DMS53 (cell line): ENCODE measurements at places on chromosomes 5 and 9.

DNA sequence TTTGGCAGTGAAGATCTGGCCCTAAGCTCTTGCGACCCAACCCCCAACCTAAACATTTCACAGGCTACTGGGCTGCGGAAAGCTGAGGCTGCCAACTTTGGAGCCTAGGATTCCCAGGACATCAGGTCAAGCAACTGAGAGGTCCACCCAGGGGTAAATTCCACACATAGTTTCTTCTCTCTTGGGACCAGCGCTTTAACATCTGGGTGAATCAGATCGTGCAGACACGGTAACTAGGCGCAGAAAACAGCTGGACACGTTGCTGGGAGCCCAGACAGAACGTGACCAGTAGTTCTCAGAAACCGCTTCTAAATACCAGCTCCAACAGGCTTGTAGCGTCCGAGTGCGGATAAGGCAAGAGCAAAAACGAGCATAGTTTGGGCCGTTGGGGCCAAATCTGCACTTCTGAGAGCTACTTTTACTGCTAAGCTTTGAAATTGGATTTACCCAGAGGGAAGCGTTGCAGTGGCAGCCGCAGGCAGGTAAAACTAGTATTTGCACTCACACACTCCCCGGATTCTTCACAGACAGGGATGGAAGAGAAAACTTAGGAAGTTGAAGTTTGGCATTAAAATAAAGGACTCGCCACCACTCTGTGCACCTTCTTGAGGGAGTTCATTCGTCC lies 11.8 kb downstream of the ITGA1 start:
- peak; percentile 67 for DNase-seq

- peak; percentile 64 for DNase-seq
Measured at GRCh38 chr5:93280518-93280917, 300.5 kb downstream of the NR2F1-AS1 start.

DNA sequence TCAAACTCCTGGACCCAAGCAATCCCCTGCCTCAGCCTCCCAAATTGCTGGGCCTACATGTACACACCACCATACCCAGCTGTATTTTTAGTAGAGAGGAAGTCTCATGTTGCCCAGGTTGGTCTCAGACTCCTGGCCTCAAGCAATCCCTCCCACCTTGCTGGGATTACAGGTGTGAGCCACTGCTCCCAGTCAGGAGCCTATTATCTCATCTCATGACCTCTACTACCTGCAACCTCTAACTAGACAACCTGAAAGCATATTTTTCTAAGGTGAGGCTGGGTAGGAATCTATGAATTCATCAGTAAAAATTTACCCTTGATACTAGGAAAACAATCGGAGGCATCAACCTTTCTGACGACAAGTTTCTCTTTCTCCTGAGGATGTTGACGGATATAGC lies 10.0 kb downstream of the FAM13B start:
- no peak for DNase-seq

DNA sequence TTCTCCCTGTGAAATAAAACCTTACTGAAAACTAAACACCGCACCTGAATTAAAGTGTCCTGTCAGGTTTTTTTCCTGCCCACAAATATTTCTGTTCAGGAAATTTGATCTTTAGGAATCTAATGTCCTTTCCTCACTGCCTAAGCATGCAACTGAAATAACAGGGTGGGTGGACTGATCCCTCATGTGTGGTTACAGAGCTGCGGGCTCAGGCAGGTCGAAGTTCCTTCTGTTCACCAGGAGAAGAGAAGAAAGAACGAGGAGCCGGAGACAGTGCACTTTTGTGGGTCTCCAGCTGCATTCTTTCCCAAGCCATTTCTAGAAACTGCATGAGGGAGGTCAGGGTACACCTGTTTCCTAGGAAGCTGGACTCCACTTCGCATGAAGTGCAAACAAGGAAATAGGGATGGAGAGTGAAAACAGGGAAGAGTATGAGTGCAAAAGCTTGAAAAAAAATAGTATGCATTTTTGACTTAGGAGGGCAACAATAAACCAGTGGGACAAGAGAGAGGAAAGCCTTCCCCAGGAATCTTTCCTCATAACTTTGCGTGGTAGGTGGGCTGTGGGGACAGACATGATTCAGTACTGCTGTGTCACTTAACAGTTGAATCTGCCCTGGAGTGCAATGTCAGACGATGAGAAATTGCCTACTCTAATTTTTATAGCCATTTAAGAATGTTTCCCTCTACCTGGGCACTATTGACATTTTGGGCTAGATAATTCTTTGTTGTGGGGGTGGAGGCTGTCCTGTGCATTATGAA lies 60.3 kb downstream of the GCNT1 start:
- DNase-seq, result no peak

- no peak for DNase-seq
Measured at GRCh38 chr9:92938025-92938424, 9.3 kb upstream of the FGD3 start.

DNA sequence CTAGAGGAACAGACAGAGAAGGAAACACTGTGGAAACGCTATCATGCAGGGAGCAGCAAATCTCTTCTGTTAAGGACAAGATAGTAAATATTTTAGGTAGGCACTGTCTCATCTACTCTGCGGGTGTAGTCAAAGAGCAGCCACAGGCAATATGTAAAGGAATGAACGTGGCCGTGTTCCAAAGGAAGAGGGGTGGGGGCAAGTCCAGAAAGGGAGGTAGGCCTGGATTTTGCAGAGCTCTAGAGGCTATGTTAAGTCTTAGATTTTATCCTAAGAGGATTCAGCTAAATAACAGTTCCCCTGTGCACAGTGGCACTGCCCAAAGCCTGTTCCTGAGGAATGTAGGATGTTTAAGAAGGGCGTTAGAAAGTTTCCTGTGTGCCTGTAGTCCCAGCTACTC lies 161.6 kb downstream of the ACTL7B start:
- DNase-seq, result no peak

- no peak for DNase-seq
Measured at GRCh38 chr5:44933686-44934085, 124.9 kb downstream of the MRPS30 start.

DNA sequence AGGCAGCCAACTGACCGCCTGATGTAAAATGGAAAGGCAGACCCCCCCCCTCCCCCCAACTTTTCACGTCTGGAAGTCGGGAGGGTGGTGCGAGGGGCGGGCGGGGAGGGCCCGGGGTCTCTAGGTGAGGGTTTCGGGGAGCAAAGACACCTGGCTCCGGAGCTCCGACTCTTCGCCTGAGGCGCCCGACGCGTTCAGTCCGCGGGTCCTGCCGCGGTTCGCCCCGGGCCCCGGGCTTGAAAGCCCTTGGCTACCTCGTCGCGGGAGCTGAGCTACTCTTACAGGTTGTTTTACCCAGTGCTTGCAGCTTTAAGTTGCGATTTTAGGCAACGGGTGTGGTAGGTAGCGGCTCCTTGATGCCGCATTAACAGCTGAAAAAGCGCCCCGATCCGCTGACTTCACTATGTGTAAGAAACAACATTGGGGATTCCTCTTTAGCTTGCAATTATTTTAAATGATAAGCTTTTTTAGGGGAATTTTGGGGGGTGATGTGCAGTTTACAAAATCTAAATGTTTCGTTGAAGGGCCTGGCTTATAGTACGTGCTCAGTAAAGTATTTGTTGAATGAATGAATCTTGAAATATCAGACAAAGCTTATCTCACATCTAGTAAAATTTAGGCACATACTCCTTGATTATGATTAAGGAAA lies 722 bp downstream of the CDC42SE2 start:
- DNase-seq, result peak; percentile 69

DNA sequence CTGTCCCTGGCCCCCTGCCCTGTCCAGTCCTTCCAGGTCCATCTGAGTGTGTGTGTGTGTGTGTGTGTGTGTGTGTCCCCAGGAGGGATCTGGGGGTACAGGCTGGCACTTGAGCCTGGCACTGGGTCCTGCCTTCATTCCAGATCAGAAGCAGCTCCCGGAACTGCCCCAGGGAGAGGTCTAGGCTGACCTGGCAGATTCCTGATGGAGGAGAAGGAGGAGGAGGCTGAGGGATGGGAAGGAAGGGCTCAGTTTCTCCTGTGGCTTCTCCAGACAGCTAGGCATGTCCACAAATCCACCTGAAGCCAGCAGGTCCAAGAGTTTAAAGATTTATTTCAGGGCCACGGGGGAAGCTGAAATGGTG lies 328 bp downstream of the NDST1 start:
- no peak for DNase-seq

GRCh38 chr9:83469722-83470121 lies 68.5 kb downstream of the FRMD3 start:
- DNase-seq, result no peak

GRCh38 chr9:121598167-121598964 lies 53.1 kb upstream of the DAB2IP start:
- peak; percentile 36 for DNase-seq

GRCh38 chr9:127644146-127644827 lies 32.2 kb downstream of the STXBP1 start:
- DNase-seq, result peak; percentile 90

GRCh38 chr5:42956551-42956950 lies 83.6 kb downstream of the ANXA2R start:
- DNase-seq, result no peak

DNA sequence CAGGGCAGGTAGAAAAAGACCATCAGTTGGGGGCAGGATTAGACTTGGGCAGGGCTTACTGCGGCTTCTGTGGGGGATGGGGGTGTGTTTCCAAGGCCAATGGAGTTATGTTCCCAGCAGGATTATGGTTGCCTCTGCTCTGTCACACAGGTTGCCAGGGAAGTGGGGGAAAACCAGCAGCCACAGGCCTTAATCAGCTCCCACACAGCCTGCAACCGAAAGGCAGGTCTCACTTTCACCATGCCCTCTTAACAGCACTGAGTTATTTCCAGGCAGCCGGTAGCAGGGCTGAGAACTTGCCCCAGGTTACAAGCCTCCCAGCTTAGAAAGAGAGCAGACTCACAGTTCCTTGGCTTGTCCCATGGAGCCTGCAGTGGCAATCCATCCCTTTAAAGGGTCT lies 205.5 kb downstream of the FGF10 start:
- no peak for DNase-seq

DNA sequence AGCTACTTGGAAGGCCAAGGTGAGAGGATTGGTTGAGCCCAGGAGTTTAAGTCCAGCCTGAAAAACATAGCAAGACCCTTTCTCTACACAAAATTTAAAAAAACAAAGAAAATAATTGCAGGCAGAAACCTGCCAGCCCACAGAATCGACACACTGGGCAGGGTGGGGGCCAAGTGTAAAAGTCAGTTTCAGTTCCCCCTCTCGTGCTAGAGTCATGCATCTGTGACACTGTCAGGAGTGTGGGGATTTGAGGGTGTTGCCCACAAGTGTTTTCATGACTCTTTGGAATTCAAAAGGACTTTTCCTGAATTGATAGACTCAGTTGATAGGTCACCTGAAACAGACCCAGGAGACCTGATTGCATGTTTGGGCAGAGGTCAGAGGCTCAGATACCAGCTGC lies 47.6 kb downstream of the PRRC2B start:
- no peak for DNase-seq

DNA sequence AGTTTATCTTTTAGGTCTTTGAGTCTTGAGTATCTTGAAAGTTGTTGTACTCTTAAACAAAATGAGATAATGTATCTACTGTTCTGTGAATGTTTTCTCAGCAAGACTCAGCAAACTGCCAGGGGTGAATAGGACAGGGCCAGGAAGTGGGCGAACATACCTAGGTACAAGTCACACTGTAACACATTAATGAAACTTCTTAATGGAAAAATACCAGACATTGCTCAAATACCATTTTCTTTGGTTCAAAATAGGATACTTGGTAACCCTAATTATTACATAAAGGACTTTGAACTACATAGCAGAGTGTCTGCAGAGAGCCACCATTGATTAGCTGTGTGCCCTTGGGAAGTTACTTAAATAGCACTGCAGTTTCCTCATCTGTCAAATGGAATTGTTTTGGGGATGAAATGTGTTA lies 197.5 kb downstream of the ARHGEF28 start:
- peak; percentile 64 for DNase-seq

GRCh38 chr5:179254638-179255271 lies 90.5 kb downstream of the ADAMTS2 start:
- no peak for DNase-seq

GRCh38 chr9:35858458-35858857 lies 11.7 kb downstream of the OR13J1 start:
- no peak for DNase-seq
